ENCODE measurements at places on chromosomes 1 and 21.

DNA sequence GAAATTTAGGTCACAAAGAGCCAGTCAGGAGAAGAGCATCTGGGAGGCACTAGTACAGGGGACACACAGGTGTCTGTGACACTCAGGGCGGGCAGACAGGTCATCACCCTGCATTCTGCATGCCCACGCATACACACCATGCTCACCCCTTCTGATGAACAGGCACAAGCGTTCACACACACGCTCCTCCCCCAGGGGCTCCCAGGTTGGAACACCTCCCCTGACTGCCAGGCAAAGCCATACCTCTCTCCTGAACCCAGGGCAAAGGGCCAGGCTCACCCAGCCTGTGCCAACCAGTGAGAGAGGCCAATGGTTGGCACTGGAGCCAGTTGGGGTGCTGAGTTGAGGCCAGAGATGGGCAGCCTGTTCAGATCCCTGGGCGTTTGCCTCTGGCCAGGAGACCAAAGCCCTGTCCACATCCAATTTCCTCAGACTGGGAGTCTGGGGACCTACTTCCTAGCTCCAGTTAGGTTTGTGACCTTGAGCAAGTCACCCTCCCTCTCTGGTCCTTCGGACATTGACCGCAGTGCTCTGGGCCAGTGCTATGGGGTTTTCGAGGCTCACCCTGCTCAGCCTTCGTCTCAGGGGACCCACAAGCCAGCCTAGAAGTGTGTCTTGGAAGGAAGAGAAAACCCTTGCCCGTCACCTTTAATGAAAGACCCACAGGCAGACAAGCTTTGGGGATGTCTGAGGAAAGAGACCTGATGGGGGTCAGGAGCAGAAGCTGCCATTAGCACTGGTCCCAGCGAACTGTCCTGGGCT lies 5.8 kb upstream of the LAD1 start:
- no peak for DNase-seq

DNA sequence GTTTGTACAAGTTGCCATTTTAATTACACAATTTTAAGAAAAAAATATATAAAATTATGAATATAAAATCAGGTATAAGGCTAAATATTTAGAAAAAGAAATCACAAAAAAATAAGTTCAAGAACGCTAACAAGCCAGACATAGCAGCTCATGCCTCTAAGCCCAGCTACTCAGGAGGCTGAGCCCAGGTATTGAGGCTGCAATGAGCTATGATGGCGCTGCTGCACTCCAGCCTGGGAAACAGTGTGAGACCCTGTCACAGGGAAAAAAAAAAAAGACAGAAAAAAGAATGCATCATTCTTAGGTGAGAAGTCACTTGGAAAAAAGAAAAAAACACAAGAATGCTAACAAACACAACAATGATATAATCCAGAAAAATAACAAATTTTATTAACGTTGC lies 112.3 kb upstream of the PRDX6 start:
- DNase-seq: no peak

DNA sequence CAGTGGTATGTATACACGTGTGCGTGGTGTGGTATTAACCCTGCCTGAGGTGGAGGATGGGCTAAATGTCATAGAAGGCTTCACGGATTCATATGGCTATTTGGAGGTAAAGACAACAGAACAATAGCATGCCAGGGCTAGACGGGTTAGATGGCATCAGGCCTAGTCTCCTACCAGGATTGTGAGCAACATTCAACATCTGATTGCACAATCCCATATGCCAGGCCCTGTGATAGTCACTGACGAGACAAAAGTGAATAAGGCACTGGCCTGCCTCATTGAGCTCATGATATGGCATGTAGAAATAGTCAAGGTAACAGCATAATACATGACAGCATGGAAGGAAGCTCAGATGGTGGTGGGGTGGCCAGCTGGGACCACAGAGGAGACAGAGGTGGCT lies 167.1 kb upstream of the BEND5 start:
- DNase-seq: no peak

GRCh38 chr1:111222308-111223125 lies 5.0 kb upstream of the CHI3L2 start:
- peak; percentile 49 for DNase-seq

DNA sequence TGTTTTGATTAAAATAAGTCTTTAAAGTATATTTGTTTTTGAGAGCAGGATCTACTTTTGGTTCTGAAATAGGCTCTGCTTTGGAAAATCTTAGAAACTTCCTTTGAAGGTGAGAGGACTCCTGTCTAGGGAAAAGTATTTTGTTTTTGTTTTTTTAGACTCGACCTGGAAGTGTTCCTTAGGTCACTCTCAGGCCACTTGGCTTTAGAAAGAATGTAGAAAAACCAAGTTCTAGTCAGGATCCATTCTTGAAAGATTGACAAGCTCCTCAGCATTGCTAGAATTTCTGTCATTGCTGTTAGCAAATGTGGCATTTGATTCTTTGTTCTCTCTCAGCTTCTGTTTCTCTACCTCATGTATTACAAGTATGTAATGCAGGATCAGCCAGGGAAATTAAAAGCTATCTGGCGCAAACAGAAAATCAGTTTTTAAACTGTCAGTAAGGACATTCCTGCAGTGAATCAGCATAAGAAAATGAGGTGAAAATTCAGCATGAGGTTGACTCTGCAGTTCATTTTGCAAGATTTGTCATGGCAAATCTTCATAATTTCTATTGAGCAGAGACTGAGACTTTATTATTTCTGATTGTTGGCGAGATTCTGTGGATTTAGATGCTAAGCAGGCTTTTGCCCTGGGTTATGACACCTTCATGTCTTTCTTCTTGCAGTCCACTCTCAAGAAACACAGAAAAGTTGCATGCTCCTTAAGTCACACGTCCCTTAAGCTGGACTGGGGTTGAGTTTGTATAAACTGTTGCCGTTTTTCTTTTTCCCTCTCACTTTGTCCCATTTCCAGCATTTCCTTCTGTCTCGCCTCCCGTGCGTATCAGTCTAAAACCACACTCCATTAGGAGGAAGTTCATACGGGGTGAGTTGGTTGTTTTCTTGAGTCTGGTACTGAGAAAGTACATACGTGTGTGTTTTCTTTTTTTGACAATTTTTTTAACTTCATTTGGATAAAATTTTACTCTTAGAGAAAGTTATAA lies 12.6 kb downstream of the NTPCR start:
- peak; percentile 20 for DNase-seq

DNA sequence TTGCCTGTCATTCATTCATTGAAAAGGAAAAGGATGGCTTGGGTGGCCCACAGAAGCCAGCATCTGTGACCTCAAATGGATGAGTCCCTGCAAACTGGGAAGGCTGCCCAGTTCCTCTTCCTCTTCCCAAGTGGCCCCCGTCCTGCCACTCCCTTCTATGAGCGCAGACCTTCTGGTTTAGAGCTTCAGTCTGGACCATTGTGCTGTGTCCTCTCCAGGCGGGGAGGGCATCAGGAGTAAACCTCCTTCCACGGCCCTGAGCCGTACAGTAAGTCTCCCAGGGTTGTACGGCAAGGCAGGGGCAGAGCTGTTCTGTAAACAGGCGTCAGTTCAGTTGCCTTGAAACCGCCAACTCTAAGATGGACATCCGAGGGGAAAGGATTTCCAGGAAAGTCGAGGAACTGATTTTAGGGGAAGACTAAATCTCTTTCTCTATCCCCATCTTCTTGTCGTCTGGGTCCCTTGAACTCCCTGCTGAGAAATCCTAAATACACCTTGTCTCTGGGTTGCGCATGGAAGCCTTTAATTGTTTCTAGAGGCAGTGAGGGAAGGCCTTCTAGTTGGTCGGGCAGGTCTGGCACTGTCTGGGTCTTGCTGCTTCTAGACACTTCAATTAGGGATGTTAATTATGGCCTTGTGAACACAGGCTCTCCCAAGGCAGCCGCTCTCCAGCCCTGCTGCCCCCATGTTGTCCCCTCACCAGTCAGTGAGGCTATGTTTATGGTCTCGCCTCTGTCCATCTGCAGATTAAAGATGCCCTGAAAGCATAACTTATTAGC lies 22.1 kb downstream of the SOX13 start:
- DNase-seq: no peak

- DNase-seq: no peak
Observed at GRCh38 chr1:89844860-89845259, 24.0 kb downstream of the LRRC8D start.

DNA sequence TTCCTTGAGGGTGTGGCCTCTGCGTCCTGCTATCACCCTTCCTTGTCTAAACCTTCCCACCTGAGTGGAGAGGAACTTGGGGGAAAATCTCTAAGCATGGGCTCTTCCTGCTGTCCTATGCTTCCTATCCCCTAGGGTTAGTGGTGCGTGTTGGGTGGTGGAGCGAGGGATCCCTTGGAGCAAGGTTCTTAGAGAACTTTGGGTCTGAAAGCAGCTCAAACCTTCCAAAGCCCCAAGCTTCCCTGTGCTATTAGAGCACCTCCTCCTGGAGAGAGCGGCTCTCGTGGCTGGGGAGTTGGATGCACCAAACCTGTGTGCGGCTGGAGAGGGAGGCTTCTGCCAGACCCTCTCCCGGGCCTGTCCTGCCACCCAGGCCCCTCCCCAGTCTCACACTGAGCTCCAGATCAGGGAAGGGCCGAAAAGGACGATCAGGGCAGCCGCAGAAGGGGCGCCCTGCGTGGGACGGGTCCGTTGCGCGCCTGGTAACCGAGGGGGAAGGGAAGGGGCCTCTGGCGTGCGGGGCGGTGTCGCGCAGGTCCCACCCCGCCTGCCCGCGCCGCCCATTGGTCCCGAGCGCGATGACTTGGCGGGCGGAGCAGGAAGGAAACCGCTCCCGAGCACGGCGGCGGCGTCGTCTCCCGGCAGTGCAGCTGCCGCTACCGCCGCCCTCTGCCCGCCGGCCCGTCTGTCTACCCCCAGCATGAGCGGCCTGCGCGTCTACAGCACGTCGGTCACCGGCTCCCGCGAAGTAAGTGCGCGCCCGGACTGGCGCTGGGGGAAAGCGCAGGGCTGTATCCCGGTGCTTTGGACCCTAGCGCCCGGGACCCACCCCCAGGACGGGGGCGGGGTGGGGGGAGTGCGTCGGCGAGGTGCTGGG lies at the start of gene SH3BGRL3:
TSS of gene SH3BGRL3 (plus strand) at position 631 of the 877 bp plus-strand sequence. CDS start at position 701, 70 bp downstream.
- peak; percentile 90 for DNase-seq

DNA sequence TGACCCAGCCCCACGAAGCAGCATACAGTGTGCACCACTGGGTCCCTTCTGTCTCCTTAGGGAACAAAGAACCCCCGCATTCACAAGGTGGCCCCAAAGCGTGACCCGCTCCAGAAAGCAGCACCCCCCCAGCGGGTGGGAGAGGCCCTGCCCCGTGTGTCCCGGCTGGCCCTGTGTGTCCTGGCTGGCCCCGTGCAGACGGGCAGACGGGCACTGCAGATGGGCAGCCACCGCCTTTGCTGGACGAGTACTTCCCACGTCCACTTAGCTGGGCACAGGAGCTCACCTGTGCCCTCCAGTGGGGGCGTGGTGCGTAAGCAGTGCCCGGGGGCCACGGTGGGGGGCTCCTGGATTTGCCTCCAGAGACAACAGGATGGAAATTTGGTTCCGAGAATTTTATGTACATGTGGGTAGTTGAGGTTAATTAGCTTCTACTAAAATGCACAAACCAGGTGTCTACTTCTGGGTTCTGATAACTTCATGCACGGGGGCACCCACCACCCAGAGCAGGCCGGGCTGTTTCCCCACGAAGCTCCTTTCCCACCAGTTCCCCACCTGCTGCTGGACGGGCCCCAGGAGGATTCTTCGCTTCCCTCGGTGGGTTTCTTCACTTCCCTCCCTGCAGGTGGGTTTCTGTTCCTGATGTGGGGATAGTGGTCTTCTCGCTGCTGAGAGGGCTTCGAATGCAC lies 33.2 kb upstream of the SLC19A1 start:
- no peak for DNase-seq

- DNase-seq: no peak
Observed at GRCh38 chr1:232223183-232223708, 406.7 kb downstream of the SIPA1L2 start.

DNA sequence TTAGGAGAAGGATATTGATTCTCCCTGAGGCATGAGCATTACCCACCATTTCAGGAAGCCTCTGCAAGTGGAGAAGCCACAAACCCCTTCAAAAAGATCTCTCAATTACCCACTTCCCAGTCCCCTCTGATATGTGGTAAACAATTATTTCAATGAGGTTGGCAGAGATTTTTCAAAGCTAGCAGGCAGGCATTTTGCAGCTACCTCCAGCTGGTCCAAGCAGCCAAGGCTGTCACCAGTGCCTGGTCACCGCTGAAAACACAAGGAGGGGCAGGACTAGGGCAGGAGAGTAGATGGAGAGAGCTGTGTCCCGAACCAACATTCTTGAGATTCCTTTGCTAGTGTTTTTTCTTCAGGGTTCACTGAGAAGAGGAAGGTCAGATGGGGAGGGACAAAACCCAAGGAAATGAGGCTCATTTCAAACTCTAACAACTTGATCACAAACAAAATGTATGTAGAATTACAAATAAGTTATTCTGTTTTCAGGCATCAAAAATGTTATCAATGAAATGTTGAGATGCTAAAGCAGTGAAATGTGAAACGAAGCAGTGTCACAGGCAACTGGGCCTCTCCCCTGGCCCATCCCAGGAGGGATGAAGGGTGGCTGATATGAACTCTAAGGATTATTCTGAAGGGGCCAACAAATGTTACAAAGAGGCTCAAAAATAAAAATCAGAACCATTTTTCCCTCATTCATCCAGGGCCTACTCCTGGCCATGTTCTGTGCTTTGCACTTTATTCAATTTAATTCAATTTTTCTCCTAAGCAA lies 22.3 kb downstream of the APP start:
- no peak for DNase-seq

GRCh38 chr21:39531840-39532239 lies 80.1 kb downstream of the SH3BGR start:
- no peak for DNase-seq

DNA sequence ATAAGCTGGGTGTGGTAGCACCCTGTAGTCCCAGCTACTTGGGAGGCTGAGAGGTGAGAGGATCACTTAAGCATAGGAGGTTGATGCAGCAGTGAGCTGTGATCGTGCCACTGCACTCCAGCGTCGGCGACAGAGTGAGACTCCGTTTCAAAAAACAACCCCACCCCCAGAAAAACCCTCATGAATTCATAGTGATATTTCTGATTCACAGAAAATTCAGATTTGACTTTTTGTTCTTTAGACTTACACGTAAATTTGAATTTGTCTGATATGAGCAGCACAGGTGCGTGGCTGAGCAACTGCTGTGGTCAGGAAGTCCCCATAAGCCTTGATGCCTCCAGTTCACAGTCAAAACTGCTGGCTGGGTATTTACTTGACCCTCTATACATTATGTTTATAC lies 10.0 kb upstream of the MORC3 start:
- no peak for DNase-seq

DNA sequence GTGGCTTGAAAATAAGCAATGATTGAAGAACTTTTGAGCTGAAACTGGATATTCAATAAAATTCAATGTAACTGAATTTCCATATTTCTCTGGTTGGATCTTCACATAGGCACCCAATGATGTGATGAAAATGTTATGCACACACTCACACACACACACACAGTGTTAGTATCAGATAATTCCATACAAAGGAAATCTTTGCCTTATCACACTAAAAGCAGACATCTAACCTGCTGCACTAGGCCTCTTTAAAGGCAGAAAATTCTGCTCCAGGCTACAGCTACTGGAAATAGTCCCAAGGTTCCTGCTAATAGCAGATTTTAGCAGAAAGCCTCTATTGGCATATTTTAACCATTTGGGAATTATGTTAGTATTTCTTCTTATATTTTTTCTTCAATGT lies 309.6 kb downstream of the COL11A1 start:
- DNase-seq: no peak
